Natural killer cell treated with Interleukin-12 subunit alpha and Interleukin-12 subunit beta and Interleukin-15 and Interleukin-18, amount 100 ng/mL, for 72 hours (primary cell): ENCODE measurements at places on chromosomes 16 and 17. TPM values are rescaled to one million over a fixed set of nuclear protein-coding genes. Genes with fewer than 3 reads are reported as not detected.

- H3K27ac ChIP-seq: peak overlapping the region; percentile 90
- no peak for DNase-seq
- H3K36me3 ChIP-seq: no peaks in the 10 kb centered on the region
- peak overlapping the region; percentile 81 for H3K4me3 ChIP-seq
- H3K4me1 ChIP-seq: peaks cover 7% of the 10 kb centered on the region
- no peaks in the 10 kb centered on the region for H3K27me3 ChIP-seq
These were observed 22.0 kb downstream of the CAMKK1 start for GRCh38 chr17:3870871-3871306.

DNA sequence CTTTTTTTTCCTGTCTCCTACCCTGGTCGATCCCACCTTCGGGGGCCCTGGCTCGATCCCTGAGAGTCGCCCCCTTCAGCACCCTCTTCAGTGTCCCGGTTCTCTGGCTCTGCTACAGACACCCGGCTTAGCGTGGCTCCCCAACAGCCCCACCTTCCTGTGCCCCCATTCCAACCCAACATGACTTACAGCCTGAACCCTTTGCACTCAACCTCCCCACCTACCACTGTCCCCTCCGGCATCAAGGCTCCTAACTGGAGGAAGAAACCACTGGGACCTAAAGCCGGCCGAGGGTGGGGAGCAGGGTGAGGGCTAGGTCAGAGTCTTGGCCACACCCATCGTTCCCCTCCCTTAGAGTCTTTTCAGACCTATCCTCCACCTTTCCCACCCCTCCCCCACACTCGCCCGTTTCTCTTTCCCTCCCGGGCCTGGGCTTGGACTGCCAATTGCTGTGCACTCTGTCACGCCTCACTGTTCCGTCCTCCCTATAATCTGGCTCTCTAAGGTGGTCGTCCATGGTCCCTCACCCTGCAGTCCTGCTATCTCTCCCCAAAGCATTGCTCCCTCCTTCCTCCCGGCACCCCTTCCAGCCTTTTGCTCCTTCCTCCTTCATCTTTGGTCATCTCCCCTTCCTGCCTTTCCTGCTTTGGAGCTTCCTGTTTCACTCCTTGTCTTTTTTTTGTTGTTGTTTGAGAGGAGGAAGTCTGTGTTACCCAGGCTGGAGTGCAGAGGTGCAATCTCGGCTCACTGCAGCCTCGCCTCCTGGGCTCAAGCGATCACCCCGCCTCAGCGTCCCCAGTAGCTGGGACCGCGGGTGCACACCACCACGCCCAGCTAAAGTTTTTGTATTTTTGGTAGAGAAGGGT lies 890 bp upstream of the CLDN7 start:
- H3K4me3 ChIP-seq: peak overlapping the region; percentile 67
- DNase-seq: no peak
- peaks cover 25% of the 10 kb centered on the region for H3K27me3 ChIP-seq
- peaks cover 24% of the 10 kb centered on the region for H3K4me1 ChIP-seq

- H3K27ac ChIP-seq: peak overlapping the region; percentile 85
- no peak for DNase-seq
- H3K4me3 ChIP-seq: no peak overlapping the region
- no peaks in the 10 kb centered on the region for H3K27me3 ChIP-seq
These were observed 33.3 kb downstream of the PECAM1 start for GRCh38 chr17:64357191-64357981.

DNA sequence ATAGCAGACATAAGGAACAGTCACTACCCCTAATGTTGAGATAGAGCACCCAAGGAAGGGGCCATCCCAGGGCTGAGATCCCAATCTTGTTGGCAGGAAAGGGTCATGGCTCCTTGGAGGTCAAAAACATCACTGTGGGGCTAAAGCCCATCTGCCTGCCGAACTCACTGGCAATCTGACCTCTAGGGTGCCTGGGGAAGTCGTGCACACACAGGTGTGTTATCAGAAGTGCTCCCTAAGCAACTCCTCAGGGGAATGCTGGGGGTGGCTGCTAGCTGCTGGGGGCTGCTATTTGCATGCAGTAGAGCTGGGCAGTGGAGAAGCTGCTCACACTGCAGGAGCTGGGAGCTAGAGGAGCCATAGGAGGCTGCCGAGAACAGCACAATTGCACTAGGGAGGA lies 47.5 kb upstream of the PHOSPHO1 start:
- H3K27ac ChIP-seq: no peak overlapping the region
- H3K36me3 ChIP-seq: no peaks in the 10 kb centered on the region
- H3K4me3 ChIP-seq: no peak overlapping the region

- no peak for DNase-seq
- no peaks in the 10 kb centered on the region for H3K36me3 ChIP-seq
- H3K27ac ChIP-seq: no peak overlapping the region
- no peaks in the 10 kb centered on the region for H3K27me3 ChIP-seq
These were observed 7.6 kb downstream of the HAGH start for GRCh38 chr16:1818873-1819525.

- DNase-seq: no peak
- H3K27ac ChIP-seq: no peak overlapping the region
- H3K4me3 ChIP-seq: no peak overlapping the region
- peaks cover 23% of the 10 kb centered on the region for H3K27me3 ChIP-seq
- H3K4me1 ChIP-seq: no peaks in the 10 kb centered on the region
- no peaks in the 10 kb centered on the region for H3K36me3 ChIP-seq
These were observed 16.6 kb downstream of the GP2 start for GRCh38 chr16:20310421-20311395.

DNA sequence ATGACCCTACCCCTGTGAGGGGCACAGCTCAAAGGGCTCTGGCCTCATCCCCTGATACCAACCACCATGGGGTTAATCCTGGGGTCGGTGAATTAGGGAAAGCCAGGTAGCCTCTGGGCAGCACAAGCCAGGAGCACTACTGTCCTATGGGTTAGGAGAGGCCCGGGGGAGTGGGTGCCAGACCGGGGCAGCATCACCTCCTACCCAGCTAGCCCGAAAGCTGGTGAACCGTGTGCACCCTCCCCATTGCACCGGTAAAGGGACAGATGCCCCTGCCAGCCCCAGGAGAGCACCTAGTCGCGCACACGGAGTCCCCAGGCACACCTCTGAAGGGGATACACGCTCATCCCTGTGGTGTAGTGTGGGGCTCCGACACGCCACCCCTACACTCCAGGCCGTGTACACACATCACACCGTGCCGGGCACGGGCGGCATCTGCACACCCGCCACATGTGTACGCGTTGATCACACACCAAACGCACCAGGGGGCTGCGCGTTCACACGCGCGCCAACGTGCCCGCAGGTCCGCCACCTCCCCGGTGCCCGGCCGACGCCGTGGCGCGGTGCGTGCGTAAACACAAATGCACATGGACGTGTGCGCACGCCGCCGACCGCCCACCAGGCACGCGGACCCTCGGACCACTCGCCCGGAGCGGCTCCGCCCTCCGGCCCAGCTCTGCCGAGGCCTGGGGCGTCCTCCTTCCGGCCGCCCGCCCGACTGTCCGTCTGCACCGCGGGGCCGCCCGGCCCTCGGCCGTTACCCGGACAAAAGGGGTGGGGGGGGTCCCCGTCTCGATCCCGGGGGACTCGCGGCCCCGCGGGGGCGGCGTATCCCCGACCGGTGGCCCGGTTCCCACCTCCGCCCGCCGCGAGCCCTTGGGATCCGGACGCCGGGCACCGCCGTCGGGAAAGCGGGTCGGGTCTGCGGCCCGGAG lies 785 bp downstream of the UBALD1 start:
- peak overlapping the region; percentile 50 for H3K4me3 ChIP-seq
- DNase-seq: no peak
- no peaks in the 10 kb centered on the region for H3K27me3 ChIP-seq
- H3K4me1 ChIP-seq: peaks cover 19% of the 10 kb centered on the region
- H3K36me3 ChIP-seq: no peaks in the 10 kb centered on the region
- no peak overlapping the region for H3K27ac ChIP-seq

GRCh38 chr16:54282202-54282927 lies 4.2 kb downstream of the IRX3 start:
- H3K27ac ChIP-seq: no peak overlapping the region
- peaks cover 6% of the 10 kb centered on the region for H3K4me1 ChIP-seq
- peaks cover 5% of the 10 kb centered on the region for H3K36me3 ChIP-seq
- peaks cover 60% of the 10 kb centered on the region for H3K27me3 ChIP-seq
- no peak for DNase-seq
- no peak overlapping the region for H3K4me3 ChIP-seq

DNA sequence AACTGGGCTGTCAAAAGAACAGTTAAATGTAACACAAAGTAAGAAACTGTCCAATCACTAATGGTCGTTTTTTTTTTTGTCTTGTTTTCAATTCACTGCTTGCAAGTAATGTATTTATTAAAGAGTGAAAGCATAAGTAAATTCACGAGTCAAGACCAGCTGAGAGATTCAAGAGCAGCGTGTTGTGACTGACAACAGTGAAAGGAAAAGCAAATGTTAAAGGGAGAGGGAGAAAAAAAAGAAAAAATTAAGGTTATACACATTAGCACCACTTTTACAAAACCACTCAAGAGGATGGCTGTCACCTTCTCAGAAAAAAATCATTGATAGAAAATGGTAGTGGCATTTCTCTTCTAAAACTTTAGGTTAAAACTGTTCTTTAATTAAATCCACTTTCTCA lies 36.1 kb downstream of the GPATCH8 start:
- H3K27ac ChIP-seq: peak overlapping the region; percentile 38
- peaks cover 6% of the 10 kb centered on the region for H3K36me3 ChIP-seq
- DNase-seq: no peak
- peaks cover 36% of the 10 kb centered on the region for H3K4me1 ChIP-seq
- H3K27me3 ChIP-seq: no peaks in the 10 kb centered on the region

GRCh38 chr17:77098884-77099545 lies 41.8 kb upstream of the SEC14L1 start:
- H3K27ac ChIP-seq: peak overlapping the region; percentile 28
- H3K4me3 ChIP-seq: no peak overlapping the region
- no peak for DNase-seq
- peaks cover 10% of the 10 kb centered on the region for H3K36me3 ChIP-seq
- H3K4me1 ChIP-seq: peaks cover 14% of the 10 kb centered on the region

DNA sequence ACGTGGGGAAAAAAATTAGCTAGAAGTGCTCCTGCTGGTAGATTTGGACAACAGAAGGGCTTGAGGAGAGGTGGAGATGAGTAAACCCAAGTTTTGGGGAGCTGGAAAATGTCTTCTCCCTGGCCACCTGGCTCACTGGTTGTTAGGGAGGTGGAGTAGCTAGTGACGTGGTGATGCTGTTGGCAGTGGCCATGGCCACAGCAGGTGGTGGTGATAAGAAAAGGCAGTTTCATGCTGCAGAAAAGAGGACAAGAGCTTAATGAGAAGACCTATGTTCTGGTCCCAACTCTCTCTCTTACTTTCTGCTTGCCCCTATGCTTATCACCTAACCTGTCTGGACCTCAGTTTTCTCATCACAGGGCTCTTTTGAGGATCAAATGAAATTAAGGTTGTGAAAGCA lies 223.5 kb upstream of the N4BP1 start:
- H3K36me3 ChIP-seq: no peaks in the 10 kb centered on the region
- H3K4me3 ChIP-seq: no peak overlapping the region
- DNase-seq: no peak
- H3K4me1 ChIP-seq: no peaks in the 10 kb centered on the region
- H3K27me3 ChIP-seq: no peaks in the 10 kb centered on the region
- H3K27ac ChIP-seq: no peak overlapping the region

GRCh38 chr16:68993456-68993855 lies 112.0 kb upstream of the HAS3 start:
- DNase-seq: no peak
- H3K36me3 ChIP-seq: no peaks in the 10 kb centered on the region
- no peak overlapping the region for H3K4me3 ChIP-seq
- H3K27me3 ChIP-seq: no peaks in the 10 kb centered on the region
- no peaks in the 10 kb centered on the region for H3K4me1 ChIP-seq

- no peak overlapping the region for H3K27ac ChIP-seq
- no peaks in the 10 kb centered on the region for H3K27me3 ChIP-seq
- H3K36me3 ChIP-seq: no peaks in the 10 kb centered on the region
- DNase-seq: no peak
- no peak overlapping the region for H3K4me3 ChIP-seq
- H3K4me1 ChIP-seq: no peaks in the 10 kb centered on the region
These were observed 320.5 kb downstream of the SNX29 start for GRCh38 chr16:12296991-12297390.

DNA sequence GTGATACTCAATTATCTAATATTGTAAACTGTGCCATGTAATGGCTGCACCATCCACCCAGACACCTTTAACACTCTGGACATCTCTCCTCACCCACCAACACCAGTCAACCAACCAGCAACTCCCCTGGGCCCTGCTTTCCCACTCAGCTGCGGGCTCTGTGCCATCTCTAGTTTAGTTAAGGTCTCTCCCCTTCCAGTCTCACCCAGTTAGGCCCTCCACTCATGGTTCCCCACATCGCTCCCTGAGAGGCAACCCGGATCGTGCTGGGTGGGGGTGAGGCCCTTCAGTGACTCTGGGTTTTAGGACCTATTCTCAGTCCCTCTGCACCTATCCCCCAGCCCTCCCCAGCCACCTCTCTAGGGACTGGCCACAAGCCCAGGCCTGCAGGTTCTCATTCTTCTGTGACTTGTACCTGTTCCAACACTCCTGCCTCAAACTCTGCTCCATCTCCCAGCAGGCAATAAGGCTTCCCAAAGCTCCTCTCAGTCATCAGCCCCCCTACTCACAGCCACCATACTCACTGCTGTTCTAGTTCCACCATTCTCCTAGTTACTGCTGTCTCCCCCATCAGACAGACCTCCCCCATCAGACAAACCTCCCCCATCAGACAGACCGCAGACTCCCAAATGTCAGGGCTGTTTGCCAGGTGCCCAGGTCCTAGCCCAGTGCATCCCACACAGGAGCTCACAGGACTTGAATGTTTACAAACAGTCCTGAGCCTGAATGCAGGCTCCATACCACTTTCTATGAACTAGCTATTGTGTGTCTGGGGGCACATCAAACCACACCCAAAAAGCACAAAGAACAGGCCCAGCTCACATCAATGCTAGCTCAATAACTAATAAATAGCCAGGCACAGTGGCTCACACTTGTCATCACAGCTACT lies 2.6 kb downstream of the TK2 start:
- H3K27ac ChIP-seq: peak overlapping the region; percentile 90
- no peak overlapping the region for H3K4me3 ChIP-seq
- H3K36me3 ChIP-seq: no peaks in the 10 kb centered on the region
- no peak for DNase-seq
- H3K27me3 ChIP-seq: no peaks in the 10 kb centered on the region

The KRT36 gene
- not detected for total RNA-seq

The TEX19 gene
- not detected for total RNA-seq

The MNT gene
- 20.3 TPM for total RNA-seq

The CDK5R1 gene
- total RNA-seq: 5.9 TPM

The SPIRE2 gene
- 2.5 TPM for total RNA-seq

The HOXB7 gene
- total RNA-seq: 2.7 TPM

The CCL16 gene
- not detected for total RNA-seq

The CLUH gene
- total RNA-seq: 65.7 TPM

The CDH13 gene
- not detected for total RNA-seq
